ENCODE measurements at places on chromosomes 12 and 14.

- DNase-seq: no peak
Observed at GRCh38 chr12:38386205-38386985, 69.8 kb downstream of the ALG10B start.

- DNase-seq: no peak
Observed at GRCh38 chr14:61257469-61258057, 23.6 kb downstream of the TMEM30B start.

- no peak for DNase-seq
Observed at GRCh38 chr14:71466251-71466650, 466.0 kb upstream of the RGS6 start.

GRCh38 chr14:106060276-106060975, 534.0 kb downstream of the TMEM121 start:
- no peak for DNase-seq

DNA sequence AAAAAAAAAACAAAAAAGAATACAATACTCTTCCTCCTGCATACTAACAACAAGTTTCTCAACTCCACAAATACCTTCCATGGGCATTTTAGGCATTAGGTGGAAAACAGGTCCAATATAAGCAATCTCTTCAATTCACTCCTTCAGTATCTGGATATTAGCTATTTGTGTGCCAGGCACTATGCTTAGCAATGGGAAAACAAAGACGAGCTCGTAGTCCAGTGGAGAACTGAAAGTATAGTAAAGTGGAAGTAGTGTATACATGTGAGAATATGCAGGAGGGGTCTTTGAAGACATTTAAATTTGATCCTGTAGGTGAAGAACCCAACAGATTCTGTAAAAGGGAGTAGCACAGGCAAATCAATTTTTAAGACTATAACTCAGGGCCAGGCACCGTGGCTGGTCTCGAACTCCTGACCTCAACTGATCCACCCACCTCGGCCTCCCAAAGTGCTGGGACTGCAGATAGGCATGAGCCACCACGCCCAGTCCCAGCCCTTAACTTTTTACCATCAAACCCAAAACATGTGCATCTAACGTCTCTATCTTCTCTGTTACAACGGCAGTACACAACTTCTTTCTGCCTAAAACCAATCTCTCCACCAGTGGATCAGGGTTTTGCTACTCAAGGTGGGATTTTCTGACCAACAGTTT, 10.6 kb downstream of the HECTD1 start:
- no peak for DNase-seq

GRCh38 chr14:68394764-68395143, 398.1 kb downstream of the ZFP36L1 start:
- DNase-seq: no peak

- no peak for DNase-seq
Observed at GRCh38 chr12:97075934-97076630, 169.0 kb downstream of the NEDD1 start.

- DNase-seq: no peak
Observed at GRCh38 chr12:27506645-27507189, 17.3 kb upstream of the PPFIBP1 start.

- DNase-seq: no peak
Observed at GRCh38 chr12:73240110-73240509, 967.9 kb downstream of the TRHDE start.

GRCh38 chr12:41962171-41962572, 182.5 kb downstream of the GXYLT1 start:
- DNase-seq: no peak

DNA sequence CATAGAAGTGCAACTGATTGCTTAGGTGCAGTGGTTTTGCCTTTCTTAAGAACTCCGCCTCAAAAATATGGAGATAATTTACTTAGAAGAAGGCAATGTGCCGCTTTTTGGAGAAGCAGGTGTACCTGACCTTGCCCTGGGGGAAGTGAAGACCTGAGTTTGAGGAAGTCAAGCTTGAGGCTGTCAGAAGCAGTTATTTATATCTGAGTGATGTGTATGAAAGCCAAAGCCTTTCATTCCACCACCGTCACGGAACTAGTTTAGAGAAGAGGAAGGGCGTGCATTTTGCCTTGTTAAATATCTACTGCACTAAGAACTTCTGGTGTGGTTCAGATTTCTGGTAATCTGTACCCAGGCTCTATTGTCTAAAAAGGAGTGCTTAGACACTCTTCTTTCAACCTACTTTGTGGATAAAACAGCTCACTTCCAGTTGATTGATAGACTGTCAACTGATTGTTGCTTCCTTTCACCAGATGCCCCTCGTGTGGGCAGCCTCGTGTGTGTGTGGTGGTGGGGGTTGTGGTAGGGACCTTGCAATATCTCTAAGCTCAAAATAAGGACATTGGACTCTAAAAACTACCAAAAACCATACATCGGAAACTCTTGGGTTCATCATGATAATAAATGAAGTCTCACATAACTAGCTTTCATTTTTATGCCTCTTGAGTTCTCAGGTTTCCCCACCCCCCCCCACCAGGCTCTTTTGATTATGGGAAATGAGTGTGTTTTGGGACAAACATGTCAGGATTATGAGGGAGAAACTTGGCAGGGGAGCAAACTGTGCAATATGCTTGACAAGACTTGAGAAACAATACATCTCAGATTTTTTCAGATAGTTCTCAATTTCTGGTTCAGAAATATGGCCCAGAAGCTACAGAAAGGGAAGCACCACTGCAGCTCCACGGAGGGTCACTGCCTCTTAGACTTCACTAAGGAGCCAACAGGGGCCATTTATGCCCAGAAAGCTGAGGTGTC, 78.6 kb downstream of the ARF6 start:
- peak; percentile 77 for DNase-seq
